ENCODE measurements at places on chromosomes 12 and 14. TPM values are rescaled to one million over a fixed set of nuclear protein-coding genes. Genes with fewer than 3 reads are reported as not detected.

The TTLL5 gene
- 28.3 TPM for total RNA-seq

The KRT73 gene
- total RNA-seq = not detected

The HOXC6 gene
- total RNA-seq = 5.6 TPM

The REP15 gene
- total RNA-seq = 3.5 TPM

The CPNE6 gene
- total RNA-seq = not detected

The MIP gene
- total RNA-seq = not detected

The SRRM4 gene
- total RNA-seq = not detected

The SCN8A gene
- 26.4 TPM for total RNA-seq

The CDKL1 gene
- 10.5 TPM for total RNA-seq

The KRT79 gene
- not detected for total RNA-seq

The HOXC9 gene
- 11.6 TPM for total RNA-seq

The PHLDA1 gene
- 136 TPM for total RNA-seq

The IL26 gene
- total RNA-seq = 2.4 TPM

The TAS2R13 gene
- 3.8 TPM for total RNA-seq

The LGR5 gene
- total RNA-seq = not detected

The PTCSC3 gene
- not detected for total RNA-seq

The CCDC91 gene
- total RNA-seq = 36.2 TPM

The KRT83 gene
- total RNA-seq = not detected

The HRK gene
- total RNA-seq = under 0.01 TPM

The IPO4 gene
- 47.0 TPM for total RNA-seq

Measured in osteoblast (primary cell).